ENCODE measurements at places on chromosomes 2 and 18. TPM values are rescaled to one million over a fixed set of nuclear protein-coding genes. Genes with fewer than 3 reads are reported as not detected.

DNA sequence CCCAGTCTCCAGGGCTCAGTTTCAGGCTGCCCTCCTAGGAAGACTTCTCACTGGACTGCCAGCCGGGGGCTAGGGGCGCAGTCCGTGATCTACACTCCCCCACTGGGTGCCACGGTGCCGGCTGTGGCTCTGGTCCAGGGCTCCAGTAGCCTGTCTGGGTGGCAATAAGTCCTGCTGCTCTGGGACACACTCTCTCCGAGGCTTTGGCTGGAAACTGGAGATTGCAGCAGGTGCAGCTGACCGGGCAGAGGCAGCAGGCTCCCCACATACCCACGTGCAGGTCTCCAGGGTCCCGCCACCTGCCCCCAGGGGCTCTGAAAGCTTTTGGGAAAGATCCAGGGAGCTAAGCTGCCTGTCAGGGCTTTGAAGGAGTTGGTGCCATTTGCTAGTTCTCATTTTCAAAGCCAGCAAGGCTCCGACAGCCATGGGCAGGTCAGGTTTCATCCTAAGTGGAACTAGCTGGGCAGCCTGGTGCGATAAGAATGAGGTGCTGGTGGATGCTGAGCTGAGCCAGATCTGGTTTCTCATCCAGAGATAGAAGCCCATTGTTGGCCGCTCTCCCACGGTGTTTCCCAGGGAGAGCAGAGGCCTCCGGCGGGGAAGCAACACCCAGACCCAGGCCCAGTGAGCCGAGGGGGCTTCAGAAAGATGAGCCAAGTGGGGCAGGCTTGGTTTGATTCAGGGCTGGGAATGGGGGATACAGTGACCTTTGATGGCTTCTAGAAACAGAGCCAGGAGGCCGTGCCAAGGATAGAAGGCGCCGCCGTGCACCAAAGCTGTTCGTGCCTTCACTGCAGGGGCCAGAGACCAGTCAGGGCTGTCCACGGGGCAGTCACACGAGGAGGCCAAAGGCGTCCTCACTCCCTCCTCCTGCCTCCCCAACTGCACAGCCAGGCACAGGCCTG is 141.7 kb upstream of the GPC1 start:
- peak; percentile 77 for DNase-seq

DNA sequence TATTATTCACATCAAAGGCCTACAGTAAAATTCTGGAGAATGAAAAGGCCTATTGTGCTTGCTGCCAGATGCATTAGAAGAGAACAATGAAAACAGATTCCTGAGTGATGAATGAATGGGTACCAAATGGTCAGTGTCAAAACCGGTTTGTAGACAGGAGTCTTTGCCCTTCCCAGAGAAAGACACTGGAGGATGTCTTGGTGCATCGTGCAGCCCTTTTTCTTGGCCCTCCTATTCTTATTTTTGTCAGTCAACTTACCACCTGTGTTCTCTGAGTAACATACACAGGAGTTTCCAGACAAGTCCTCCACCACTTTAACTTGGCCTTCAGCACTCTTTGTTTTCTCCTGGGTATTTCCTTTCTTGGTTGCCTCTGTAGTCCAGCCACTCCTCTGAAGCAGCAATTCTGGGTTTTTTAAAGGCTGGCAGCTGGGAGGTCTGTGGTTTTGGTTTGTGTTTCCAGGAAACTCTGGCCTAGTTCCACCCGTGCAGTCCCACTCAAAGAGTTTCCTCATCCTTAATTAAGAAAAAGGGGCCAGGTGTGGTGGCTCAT is 29.4 kb downstream of the PSTPIP2 start:
- DNase-seq, result no peak

- no peak for DNase-seq
Measured at GRCh38 chr2:28311660-28312249, 80.9 kb upstream of the FOSL2 start.

DNA sequence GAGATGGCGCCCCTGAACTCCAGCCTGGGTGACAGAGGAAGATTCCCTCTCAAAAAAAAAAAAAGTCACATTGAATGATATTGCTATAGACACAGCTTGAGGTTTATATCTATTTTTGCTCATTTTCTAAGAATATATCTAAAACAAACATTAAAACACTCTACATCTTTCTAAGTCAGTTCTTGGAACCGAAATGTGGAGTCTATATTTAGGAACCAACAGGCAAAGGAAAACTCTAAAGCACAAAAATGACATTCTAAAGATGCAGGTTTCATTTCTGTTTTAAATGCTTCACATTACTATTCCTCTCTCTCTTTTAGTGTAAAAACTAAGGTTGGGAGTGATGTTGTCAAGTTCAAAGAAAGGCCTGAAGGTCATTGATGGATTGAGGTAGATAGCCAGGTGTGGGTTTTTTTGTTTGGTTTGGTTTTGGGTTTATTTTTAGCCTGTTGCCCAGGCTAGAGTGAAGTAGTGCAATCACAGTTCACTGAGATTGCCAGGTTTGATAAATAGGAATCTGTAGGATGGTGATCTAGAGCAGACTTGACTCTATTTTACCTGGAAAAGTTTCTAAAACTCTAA is 194.0 kb upstream of the RBBP8 start:
- DNase-seq, result no peak

- no peak for DNase-seq
Measured at GRCh38 chr2:110103061-110103961, 12.3 kb downstream of the MALL start.

DNA sequence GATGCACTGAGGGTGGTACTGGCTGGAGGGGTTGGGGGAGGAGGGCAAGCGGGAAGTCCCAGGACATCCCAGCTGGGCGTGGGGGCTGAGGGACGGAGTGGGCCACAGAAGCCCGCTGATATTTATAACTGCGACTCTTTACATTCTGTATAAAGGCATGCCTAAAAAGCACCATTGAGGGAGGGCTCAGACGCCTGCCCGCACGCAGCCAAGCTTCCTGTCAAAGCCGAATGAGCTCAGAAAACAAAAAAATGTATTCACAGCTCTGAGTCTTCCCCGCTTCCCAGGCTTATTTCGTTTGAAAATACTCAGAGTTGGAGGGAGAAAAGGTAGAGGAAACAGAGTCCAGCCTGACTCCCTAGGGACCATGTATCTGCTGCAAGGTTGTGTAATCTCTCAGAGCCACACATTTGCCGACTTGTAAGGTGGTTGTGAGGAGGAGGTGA is 170.1 kb upstream of the HAAO start:
- no peak for DNase-seq

- DNase-seq, result no peak
Measured at GRCh38 chr2:57880967-57881366, 165.6 kb upstream of the VRK2 start.

DNA sequence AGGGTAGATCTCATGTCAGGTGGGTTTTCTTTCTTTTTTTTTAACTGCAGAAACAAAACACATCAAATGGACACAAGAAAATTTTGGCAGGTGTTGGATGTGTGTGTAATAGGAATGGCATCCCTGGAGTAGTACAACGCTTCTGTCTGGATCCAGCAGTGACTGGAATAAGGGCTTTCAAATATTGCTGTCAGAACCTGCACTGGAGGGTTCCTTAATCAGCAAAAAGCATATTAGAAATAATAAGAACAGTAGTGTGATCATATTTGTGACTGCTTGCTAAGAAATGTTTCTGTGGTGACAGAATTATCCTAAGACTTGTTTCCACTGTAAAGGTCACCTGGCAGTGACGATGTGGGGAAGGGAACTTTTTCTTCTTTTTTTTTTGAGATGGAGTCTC is 30.8 kb downstream of the CREG2 start:
- no peak for DNase-seq

- no peak for DNase-seq
Measured at GRCh38 chr18:10370716-10371115, 83.7 kb upstream of the APCDD1 start.

- DNase-seq, result no peak
Measured at GRCh38 chr2:67616749-67617148, 219.6 kb downstream of the ETAA1 start.

- DNase-seq, result peak; percentile 50
Measured at GRCh38 chr2:66239655-66240054, 195.3 kb upstream of the MEIS1 start.

- DNase-seq, result peak; percentile 80
Measured at GRCh38 chr2:96083064-96083939, 33.1 kb downstream of the ADRA2B start.

- no peak for DNase-seq
Measured at GRCh38 chr2:223043164-223043941, 8.6 kb upstream of the KCNE4 start.

GRCh38 chr2:69517410-69517809 is 80.2 kb upstream of the NFU1 start:
- DNase-seq, result no peak

GRCh38 chr2:113158884-113159553 is 14.8 kb upstream of the PSD4 start:
- DNase-seq, result no peak

Gene NPPC
- total RNA-seq, result 7.7 TPM

Gene SCYGR4
- total RNA-seq, result not detected

Gene BZW1
- total RNA-seq, result 72.2 TPM

Gene CGREF1
- total RNA-seq, result 1.4 TPM

All from Right ventricle myocardium superior (tissue), 1 donor.